ENCODE measurements at places on chromosomes 16 and 17.

- peak; percentile 95 for DNase-seq
These were observed 7.0 kb downstream of the KRT14 start for GRCh38 chr17:41579484-41580243.

DNA sequence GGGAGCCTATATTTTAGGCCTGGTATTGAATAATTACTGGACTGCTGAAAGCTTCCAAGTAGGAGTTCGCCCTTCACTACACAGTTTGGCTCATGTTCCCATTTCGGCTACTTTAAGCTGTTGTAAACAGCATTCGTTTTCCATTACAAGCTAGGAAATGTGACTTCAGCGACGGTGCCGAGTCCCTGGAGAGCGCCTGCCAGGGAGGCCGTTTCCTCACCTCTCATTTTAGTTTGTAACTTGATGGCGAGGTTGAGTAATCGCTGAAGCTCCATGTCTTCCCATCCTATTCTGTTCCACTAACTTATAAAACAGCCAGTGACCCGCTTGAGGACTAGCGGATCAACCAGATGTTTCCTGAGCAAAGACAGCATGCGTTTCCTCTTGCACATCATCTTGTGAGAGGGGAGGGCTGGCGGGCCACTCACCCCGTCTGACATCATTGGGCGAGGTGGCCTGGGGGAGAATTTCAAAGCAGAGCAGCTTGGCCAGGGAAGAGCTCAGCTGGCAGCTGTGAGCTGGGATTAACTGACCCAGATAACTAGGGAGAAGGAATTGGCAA is 32.9 kb downstream of the PCTP start:
- DNase-seq = no peak

- no peak for DNase-seq
These were observed 249.4 kb downstream of the FTO start for GRCh38 chr16:53953336-53953735.

GRCh38 chr17:83175119-83175821 is 95.9 kb downstream of the METRNL start:
- DNase-seq = no peak

DNA sequence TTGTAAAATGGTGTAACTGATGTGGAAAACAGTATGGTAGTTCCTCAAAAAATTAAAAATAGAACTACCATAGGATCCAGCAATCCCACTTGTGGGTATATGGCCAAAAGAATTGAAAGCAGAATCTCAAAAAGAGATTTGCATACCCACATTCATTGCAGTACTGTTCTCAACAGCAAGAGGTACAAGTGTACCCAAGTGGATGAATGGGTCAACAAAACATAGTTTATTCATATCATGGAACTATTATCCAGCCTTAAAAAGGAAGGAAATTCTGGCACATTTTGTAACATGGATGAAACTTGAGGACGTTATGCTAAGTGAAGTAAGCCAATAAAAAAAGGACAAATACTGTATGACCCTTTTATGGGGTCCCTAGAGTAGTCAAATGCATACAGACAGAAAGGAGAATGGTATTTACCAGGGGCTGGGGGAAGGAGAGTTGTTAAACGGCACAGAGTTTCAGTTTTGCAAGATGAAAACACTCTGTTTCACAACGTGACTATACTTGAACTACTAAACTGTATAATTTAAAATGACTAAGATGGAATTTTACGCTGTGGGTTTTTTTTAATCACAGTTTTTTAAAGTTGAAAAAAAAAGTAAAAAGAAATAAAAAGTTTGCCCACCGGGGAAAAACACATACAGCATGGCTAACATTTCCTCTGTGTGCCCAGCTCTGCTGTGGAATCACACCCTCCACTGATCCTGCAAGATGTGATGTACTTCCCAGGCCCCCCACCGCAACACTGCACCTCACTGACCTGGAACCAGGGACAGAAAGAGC is 6.1 kb downstream of the TVP23A start:
- DNase-seq = no peak

DNA sequence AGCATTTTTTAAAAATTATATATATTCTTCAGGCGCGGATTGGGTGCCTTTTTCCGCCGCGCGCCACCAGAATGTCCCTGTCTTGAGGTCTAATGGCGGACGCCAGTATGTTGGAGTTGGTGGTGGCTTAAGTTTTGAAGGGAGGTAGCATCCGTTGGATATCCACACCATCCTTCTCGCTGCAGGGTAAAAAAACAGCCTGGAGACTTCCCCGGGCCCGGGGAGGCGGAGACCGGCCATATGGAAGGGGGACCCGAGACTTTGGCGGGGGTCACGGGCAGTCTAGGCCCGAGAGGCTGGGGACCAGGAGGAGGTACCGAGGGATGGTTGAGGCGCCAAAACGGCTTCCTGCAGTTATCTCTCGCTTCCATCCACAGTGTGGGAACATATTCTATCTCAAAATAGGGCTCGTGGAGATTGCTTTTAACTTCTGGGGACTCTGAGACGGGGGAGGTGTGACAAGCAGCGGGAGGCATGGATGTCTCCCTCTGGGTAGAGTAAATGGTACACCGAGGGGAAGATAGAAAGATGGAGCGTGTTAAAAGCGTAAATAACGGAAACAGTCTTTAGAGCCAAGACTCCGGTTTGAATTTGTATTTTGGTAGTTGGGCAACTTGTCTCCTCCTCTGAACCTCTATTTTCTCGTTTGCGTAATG is at the start of gene SF3B3:
Gene SF3B3, plus strand, starts transcription at position 74 of the 656 bp plus-strand sequence. CDS start 2,841 bp downstream, outside the sequence.
- DNase-seq = peak; percentile 50

DNA sequence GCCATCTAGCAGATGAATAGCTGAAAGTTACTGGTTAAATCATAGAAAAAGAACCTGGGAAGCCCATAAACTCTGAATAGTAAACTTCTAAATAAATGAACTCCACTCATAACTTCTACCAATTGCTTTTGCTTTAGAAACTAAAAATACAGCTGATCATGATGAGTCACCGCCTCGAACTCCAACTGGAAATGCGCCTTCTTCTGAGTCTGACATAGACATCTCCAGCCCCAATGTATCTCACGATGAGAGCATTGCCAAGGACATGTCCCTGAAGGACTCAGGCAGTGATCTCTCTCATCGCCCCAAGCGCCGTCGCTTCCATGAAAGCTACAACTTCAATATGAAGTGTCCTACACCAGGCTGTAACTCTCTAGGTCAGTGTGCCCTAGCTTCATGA is 9.7 kb downstream of the KAT7 start:
- no peak for DNase-seq

DNA sequence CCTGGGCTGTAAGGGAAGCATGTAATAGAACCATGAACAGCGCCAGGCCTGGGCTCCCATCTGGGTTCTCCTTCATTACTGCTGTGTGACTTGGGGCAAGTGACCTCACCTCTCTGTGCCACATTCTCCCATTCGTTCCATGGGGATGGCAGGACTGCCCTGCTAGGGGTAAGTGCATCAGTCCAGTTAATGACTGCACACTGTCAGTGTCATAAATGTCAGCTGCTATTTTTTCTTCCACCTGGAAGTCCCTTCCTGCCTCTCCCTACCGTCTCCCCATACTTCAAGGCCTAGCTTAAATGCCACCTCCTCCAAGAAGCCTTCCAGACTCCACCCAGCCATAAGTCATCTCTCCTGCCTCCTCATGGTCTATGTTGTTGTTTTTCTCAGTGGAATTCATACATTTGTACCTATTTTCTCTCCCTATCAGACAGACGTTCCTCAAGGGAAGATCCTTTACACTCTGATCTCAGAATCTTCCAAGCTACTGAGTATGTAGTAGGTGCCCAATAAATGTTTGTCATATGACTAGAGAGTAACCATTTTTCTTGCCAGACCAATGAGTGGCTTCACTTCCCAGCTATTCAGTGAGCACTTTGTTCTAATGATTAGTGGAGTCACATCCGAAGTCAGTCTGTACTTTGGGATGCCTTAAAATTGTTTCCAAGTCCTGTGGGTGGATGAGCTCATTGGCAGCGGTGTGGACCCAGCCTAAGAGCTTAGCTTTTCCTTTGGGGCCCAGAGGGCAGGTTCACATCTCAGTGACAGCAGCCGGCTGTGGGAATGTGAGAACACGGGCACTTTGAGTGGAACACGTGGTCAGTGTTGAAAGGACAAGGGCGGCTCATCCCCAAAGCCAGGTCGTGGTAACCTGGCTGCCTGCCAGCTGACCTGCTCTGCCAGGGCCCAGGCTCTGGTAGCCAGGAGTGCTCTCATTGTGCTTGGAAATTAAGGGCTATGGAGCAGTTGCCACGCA is 147.5 kb upstream of the GSE1 start:
- DNase-seq = no peak

GRCh38 chr17:6455321-6455705 is 11.1 kb downstream of the PIMREG start:
- DNase-seq = peak; percentile 54

- no peak for DNase-seq
These were observed 395.7 kb upstream of the ASIC2 start for GRCh38 chr17:33688771-33689170.

GRCh38 chr17:53353919-53354351 is 468.8 kb upstream of the KIF2B start:
- no peak for DNase-seq

DNA sequence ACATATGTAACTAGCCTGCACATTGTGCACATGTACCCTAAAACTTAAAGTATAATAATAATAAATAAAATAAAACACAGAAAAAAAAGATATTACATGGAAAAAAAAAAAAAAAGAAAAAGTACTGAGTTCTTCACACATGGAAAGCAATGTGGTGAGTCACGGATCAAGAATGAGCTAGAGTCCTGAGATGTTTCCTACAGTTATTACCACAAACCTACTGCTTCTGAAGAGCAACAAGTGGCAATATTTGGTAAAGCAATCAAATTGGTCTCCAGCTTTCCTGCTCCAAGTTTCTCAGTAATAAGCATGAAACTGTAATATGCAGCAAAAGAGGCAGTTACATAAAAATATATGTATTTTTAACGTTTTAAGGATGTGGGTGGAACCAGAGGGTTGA is 223.3 kb upstream of the SALL1 start:
- DNase-seq = no peak

DNA sequence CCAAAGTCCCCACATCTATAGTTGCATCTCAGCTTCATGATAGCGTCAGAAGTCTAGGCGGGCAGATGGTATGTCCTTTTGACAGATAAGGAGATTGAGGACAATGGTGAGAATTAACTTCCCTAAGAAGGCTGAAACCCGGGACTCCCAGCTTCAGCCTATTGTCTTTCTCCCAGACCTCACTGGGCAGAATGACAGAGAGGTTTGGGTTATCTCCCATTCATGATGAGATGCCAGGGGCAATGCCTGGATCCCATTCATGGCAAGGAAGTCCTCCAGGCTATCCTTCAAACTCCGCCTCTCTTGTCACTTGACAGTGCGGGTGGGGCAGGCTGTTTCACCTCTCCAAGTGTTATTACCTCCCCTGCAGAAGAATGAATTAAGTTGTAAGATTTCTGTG is 100.3 kb downstream of the IRX5 start:
- no peak for DNase-seq
